ENCODE measurements at places on chromosomes 2 and 18.

- no peak for DNase-seq
Measured at GRCh38 chr2:183952741-183953140, 645.6 kb upstream of the ZNF804A start.

GRCh38 chr18:48711651-48712486, 173.0 kb downstream of the CTIF start:
- no peak for DNase-seq

DNA sequence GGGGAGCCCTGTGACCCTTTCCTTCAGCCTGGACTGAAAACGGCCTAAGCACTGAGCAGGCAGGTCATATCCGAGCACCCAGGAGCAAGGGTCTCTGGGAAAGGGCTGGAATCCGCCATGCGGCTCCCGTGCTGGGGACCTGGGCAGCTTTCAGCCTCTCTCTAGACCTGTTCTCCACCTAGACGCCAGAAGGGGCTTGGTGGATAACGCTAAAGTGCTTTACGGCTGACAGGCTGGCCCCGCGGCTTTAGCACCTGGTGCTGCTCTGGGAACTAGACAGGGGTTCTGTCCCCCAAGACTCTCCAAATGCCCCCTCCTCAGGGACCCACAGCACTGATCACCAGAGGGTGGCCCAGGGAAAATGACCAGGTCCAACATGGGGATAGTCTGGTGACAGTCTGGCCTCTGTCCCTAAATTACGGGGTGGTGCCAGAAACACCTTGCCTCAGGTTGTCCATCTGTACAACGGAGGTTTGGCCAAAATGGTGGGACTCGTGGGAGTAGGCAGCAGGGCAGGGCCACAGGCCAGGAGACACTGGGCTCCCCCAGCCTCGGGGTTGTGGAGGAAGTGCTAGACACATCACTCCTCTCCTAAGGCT, 13.0 kb downstream of the SDC1 start:
- DNase-seq = no peak

DNA sequence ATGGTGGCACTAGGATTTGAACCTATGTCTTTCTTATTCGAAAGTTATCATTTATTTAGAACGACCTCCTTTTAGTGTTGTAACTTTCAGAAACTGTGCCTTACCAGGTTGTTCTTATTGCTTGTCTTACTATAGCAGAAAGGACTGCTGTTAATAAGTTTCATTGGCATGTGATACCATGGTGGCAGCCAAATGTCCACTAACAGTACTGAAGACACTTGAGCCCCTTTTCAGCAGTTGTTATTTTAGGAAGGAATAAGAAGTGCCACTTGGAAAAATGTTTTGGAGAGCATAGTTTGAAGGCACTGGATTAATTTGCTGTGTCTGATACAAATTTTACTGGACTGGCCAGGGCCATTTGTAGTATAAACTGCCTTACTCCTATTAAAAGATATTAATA, 37.7 kb downstream of the CEP192 start:
- DNase-seq = no peak

GRCh38 chr2:176383836-176384442, 114.7 kb downstream of the MTX2 start:
- no peak for DNase-seq

GRCh38 chr2:116859708-116860107, 954.8 kb upstream of the DDX18 start:
- DNase-seq = no peak

GRCh38 chr2:75705921-75706320, 4.8 kb downstream of the GCFC2 start:
- no peak for DNase-seq

DNA sequence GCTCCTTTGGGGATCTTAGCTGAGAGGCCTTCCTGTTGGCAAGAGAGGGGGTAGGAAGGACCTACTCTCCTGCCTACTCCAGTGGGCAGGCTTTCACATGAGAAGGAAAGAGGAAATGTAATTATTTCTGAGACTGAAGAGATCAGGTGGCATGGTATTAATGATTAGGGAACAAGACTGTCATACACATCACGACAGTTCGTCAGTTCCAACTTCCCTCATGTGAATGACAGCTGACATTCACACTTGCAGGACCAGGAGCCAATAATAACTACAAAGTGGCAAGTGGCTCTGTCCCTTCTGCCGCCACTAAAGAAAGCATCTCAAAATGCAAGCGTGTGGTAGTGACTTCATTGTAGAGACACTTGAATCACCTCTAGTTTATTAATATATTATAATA, 90.0 kb downstream of the ZCCHC2 start:
- no peak for DNase-seq

GRCh38 chr2:101150306-101151145, 656 bp downstream of the TBC1D8 start:
- DNase-seq = no peak

DNA sequence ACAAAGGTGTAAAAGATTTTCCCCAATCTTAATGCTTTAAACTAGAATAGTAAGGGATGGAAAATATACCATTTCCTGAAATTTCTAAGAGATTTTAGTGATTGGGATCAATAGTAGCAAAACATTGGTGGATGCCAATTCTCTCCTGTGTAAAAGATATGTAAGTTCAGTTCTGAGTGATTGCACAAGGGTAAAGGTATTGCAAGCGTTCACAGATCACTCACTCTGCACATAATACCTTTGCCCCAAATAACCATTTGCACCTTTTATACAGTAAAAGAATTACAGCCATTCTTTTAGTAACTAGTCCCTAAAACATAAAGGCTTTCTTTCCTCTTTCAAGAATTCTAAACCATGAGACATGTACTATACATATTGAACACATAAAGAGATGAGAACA, 13.0 kb upstream of the ZCCHC2 start:
- DNase-seq = no peak

DNA sequence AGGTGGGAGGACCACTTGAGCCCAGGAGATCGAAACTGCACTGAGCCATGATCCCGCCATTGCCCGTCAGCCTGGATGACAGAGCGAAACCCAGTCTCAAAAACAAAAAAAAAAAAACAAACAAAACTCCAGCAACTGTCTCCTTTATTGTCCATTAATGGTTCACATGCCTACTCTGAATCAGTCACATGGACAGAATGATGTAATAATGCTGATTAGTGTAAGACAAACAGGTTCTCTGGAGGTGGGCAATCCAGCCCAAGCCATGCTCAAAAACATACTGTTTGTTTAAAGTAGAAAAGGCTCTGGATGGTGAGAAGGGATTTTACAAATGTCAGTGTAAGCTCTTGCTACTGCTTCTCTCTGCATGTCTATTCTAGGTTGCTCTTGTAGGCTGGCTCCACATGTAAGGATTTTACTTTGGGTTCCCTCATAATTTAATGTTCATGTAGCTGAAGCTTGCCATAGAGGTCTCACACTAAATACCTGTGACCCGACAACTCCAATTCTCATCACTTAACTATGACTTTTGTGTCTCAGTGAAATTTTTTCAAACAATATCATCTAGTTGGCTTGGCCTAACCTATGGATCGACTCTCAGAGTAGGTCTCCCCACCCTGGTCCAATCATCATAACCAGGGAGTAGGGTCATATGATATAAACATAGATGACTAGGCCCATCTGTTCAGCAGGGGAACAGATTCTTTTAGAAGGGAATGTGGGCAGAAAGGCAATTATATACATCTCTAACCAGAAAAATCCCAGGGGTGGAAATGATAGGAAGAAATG, 83.9 kb upstream of the SLC39A10 start:
- DNase-seq = no peak

DNA sequence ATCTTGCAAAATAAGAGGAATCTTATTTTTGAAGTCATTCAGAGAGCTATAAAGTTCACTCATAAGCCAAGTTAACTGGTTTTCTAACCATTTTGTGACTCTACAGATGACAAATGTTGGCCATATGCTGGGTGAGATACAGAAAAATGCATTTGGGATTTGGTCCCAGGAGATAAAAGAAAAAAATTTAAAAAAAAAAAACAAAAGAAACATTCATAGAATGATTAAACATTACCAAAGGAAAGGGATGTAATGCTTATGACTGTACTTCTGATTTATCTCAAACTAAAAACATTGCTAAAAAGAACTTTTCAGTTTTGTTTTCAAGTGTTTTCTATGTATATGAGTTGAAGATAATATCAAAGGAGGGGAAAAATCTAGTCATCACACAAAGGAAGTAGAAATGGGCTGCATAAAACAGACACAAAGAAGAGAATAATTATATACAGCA, 43.1 kb downstream of the PELI1 start:
- DNase-seq = no peak

- no peak for DNase-seq
Measured at GRCh38 chr2:52879561-52879960, 888.0 kb upstream of the CHAC2 start.

DNA sequence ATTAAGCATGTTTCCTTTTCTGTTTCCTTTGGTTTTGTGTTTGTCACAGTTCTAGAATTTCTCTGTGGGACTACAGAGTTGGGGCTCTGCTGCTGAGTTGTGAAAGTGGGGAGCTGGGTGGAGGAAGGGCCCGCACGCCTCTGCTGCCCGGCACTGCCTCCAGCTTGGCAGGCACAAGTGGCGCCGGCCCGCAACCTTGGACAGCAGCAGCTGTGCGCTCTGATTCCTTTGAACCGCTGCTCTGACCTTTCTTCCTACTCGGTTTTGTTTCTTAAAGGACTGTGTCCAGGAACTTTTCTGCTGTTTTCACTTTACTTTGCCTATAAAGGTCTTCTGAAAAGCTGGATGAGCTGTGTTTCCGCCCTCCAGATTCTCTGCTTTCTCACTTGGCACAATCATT, 137.6 kb upstream of the ALPP start:
- no peak for DNase-seq

- DNase-seq = no peak
Measured at GRCh38 chr2:111099402-111099801, 21.3 kb upstream of the BCL2L11 start.

- DNase-seq = no peak
Measured at GRCh38 chr2:58698620-58699019, 457.5 kb upstream of the FANCL start.

- peak; percentile 16 for DNase-seq
Measured at GRCh38 chr2:8204711-8205110, 477.1 kb upstream of the ID2 start.

DNA sequence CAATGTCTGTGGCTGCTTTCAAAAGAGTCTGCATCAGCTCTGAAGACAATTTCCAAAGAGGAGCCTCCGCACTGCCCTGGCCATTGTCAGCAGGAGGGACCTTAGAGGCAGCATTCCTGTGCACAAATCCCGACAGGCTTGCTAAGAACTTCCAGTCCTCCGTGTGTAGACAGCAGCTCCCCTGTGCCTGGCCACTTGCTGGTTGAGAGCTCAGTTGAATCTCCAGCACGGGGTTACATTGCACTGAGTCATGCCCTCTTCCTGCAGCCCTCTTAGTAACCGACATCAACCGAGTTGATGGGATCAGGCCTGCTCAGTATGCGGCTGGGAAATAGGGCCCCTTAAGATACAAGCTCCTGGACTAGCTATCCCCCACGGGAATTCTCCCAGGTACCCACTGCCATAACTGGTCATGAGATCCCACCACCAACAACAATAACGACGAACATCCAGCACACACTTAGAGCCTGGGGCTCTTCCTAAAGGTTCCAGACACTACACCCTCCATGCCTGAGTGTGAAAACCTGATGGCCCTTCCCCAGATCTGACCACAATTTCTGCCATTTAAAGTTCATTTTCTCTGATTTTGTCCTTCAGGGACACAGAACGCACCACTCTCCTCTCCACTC, 12.0 kb downstream of the ATP6V1B1 start:
- peak; percentile 44 for DNase-seq

DNA sequence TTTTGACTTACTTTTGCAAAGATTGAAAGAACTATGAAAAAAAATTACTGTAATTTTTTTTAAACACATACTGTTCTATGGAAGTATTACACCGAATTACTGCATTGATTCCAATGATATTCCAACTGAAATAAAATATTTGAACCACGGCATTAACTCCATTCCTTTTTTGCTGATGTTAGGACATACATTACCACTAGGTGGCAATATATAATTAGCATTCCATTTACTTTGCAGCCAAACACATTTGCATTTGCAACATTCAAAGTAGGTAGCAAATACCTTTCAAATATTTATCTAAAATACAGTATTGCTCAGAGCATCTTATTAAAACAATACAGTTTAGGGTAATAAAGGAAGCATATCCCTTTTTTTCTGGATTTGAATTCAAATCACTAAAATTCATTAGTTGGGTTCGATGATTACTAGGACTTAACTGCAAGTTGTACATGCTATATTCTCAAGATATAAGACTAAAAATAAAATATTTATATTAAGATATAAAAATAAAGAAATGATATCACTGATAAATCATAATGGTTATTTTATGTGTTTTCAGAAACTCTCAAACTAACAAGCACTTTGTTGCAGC, 31.3 kb downstream of the LANCL1 start:
- no peak for DNase-seq

GRCh38 chr2:18837240-18837639, 247.9 kb upstream of the NT5C1B start:
- DNase-seq = no peak

DNA sequence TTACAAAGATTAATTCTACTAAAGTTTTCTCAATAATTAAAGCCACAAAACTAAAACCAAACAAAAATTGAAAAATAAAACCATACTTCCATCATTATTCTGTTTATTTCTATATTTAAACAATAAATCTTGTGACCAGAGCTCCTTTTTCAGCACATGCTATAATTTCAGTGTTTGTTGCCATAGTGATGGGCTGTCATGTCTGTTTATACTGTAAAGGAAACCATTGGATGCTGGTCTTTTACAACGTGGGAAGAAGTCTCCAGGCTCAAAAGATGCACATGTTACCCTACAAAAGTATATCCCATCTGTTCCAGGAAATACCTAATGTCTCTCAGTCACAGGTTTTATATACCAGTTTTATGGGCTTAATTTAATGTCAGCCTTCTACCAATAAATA, 100.1 kb upstream of the MC2R start:
- DNase-seq = no peak

DNA sequence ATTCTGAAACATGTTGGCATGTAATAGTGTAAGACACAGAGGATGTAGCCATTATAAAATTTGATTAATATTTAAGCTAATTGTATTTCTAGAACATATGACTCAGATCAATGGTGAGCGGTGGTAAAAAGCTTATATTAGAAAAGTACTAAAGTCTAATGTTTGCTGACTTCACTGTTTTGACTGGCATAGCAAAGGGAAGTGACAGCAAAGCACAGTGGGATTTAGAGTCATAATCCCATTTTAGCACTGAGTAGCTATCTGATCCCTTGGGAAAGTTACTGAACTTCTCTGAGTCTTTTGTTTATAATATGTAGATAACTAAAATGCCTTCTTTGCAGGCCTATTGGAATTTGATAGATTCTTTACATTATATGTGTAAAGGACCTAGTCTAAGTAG, 60.4 kb downstream of the KIAA1328 start:
- no peak for DNase-seq

- no peak for DNase-seq
Measured at GRCh38 chr2:170354855-170355780, 177.2 kb downstream of the MYO3B start.

- no peak for DNase-seq
Measured at GRCh38 chr2:105007367-105007766, 30.5 kb upstream of the MRPS9 start.

- no peak for DNase-seq
Measured at GRCh38 chr2:217836901-217837491, 165.8 kb downstream of the TNS1 start.

Data from NCI-H226 (cell line).